NCI-H226 (cell line): ENCODE measurements at places on chromosomes 5 and 9.
A peak's percentile ranks its signal among the peaks of the same experiment; 100 is the strongest.

DNA sequence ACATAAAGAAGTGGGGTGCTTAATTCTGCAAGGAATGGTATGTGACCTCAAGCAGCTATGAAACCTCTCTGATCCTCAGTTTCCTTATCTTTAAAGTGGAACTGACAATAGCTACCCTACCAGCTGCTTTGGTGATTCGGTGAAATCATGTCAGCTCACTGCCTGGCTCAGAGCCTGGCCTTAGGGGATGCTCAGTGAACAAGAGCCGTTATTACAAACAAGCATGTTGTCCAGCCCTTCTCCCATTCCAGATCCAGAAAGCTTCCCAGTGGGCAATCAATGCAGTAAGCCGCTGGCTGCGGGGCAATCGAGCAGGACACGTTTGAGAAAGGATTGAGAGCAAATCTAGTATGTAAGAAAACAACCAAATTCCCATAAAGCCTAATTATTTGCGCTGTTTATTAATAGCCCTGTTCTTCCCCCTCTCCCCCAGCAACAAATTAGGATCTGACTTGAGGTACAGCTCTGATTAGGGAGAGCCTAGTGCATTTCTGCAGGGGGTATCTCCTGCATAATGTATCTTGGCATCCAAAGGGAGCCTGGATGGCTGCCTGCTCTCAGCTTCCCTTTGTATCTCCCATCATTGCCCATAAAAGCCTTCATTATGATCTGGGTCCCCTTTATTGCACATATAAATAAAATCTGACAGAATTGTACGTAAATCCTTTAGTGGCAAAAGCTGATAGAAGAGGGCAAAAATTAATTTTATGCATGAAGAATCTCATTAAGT, 371.4 kb downstream of the TMEM232 start:
- no peak for DNase-seq

- no peak for DNase-seq
These were observed 1046.9 kb upstream of the WWC1 start for GRCh38 chr5:167244583-167244982.

- DNase-seq, result no peak
These were observed 429.7 kb downstream of the CDH10 start for GRCh38 chr5:24215114-24215513.

DNA sequence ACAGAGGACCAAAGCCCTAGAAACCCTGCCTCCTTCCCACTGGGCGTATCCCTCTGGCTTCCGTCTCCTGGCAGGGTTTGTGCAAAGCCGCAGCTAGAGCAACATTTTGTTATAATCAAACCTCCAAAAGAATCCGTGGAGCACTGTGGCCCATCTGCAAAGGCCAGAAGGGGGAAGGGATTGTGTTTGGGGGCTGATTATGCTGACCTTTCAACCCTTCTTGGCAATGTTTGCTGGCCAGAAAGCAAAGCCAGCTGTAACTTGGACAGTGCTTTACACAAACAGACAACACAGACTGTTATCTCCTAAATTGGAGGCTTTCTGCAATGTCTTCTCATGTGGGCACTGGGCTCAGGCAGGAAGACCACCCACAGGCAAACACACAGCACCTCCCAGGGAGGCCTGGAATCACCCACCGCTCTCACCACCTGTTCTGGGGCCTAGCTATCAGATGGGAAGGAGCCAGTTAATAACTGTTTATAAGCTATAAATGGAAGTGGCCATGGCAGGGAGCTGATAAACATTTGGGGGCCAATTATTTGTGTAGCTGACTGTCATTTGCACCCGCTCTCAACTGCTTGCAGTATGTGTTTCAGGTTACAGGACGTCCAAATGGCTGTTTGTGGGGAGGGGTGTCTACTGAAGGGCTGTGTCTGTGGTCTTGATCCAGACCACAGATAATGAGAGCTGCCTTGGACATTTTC, 121.6 kb upstream of the ERCC6L2 start:
- DNase-seq, result no peak

- DNase-seq, result no peak
These were observed 268.0 kb upstream of the MVB12B start for GRCh38 chr9:126058591-126058990.

GRCh38 chr5:52989025-52989780, at the start of gene ITGA2:
TSS of gene ITGA2 (plus strand) at chr5:52989352. CDS start at chr5:52989469, 117 bp downstream.
- peak; percentile 65 for DNase-seq

- DNase-seq, result no peak
These were observed 127.7 kb upstream of the RAD23B start for GRCh38 chr9:107155244-107155817.

DNA sequence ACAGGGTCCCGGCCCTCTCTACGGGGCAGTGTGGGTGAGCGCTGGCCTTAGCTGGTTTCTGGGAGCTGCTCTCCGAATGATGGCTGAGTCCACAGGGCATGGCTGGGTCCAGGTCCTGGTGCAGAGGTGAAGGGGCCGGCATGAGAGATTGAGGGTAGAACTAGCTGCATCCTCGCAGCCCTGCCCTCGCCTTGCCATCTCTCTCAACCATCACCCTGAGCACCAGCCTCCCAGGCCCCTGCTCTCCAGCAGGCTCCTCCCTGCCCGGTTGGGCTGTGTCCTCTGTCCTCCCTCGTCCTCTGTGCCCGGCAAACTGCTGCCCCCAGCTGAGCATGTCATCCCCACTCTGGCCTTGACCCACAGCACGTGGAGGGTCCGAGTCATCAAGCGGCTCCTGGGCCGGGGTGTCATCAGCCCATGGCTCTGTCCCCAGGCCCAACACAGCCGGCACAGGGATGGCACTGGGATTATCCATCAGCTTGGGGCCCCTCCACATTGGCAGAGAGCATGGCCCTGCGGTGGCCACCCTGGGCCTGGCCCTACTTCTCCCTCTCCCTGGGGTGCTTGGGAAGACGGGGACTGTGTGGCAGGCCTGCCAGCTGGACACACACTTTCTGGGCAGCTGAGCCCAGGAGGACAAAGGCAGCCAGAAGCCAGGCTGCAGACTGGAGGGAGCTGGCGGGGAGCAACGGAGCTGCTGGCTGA, 8.4 kb downstream of the FLT4 start:
- no peak for DNase-seq

- DNase-seq, result no peak
These were observed 12.5 kb downstream of the SQSTM1 start for GRCh38 chr5:179833056-179833708.

DNA sequence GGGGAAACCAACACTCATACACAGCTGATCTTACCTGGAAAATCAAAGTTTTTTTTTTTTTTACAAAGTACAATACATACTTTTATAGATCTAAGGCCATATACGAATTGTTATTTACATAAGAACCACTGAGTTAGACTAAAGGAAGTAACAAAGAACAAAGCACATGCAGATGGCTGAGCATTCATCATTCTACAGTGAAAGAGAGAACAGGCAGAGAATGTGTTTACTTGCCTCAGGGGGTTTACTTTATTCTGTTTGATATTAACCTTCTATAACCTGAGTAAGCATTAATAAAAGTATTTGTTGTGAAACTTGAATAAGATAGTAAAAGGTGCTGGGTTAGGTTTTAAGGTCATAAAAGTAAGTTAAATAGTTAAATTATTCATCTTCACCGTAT, 54.7 kb downstream of the SLC38A9 start:
- DNase-seq, result no peak

DNA sequence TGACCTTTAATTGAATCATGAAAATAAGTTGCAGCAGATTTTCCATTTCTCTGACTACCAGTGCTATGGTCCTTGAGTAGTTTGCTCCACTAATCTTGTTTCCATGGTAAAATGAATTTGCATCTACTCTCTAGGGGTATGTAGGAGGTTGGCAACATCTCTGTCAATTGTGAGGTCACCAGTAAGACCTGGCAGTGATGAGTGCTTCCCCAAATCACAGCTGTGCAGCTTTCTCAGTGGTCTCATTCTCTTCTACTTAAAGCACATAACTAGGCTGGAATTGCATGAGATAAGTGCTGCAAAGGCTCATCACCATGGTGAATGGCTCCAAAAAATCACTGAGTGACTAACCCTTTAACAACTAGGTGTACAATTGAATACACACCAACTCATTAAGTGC, 36.3 kb downstream of the ADAMTS19 start:
- no peak for DNase-seq

DNA sequence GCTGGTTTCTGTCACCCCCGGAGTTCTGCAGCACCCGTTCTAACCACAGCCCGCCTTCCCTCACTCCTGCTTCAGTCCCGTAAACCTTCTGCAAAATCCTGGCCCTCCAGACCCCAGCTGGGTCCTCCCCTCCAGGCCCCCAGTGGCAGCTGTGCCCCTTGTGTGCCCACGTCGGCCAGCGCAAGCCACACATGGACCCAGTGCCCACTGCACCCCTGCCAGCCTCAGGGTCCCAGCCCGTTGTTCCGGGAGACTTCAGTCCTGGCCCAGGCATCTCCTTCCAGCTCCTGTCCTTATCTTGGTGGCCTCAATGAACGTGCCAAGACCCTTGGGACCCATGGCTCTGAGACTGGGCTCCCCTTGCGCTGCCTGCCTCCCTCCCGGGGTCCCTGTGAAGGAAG, 43.2 kb downstream of the EXD3 start:
- DNase-seq, result no peak

DNA sequence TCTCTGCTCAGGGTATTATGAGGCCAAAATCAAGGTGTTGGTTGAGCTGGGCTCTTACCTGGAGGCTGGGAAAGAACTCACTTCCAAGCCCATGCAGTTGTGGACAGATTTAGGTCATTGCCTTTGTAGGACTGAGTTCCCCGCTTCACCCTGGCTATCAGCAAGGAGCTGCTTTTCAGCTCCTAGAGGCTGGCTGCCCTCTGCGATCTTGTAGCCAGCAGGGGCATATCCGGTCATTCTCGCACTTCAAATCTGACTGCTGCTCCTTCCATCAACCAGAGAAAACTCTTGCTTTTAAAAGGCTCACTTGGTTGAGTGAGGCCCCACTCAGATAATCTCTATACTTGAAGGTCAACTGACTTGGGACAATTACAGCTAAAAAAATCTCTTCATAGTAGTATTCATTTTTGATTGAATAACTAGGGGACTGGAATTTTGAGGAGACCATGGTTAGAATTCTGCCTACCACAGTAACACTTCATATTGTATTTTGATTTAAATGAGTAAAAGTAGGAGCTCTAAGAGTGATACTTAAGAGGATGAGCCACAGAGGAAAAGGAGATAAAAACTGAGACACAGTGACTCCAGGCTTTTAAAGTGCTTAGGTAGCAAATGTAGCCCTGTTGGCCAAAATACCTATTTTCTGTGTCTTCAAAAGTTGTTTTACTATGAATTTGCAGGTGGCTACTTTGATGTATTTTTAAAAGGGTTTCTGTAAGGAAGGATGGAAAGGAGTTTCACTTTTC, 137.4 kb downstream of the CD180 start:
- DNase-seq, result no peak

- no peak for DNase-seq
These were observed 652 bp upstream of the TMEM161B start for GRCh38 chr5:88269222-88269771.

- DNase-seq, result no peak
These were observed 167.1 kb upstream of the ADRA1B start for GRCh38 chr5:159749146-159749545.

- DNase-seq, result peak; percentile 11
These were observed 1523.9 kb downstream of the MAT2B start for GRCh38 chr5:165029099-165029870.

- DNase-seq, result peak; percentile 51
These were observed 124.7 kb upstream of the TBC1D2 start for GRCh38 chr9:98380065-98380681.

- DNase-seq, result no peak
These were observed 210.3 kb upstream of the TNC start for GRCh38 chr9:115328228-115328627.

DNA sequence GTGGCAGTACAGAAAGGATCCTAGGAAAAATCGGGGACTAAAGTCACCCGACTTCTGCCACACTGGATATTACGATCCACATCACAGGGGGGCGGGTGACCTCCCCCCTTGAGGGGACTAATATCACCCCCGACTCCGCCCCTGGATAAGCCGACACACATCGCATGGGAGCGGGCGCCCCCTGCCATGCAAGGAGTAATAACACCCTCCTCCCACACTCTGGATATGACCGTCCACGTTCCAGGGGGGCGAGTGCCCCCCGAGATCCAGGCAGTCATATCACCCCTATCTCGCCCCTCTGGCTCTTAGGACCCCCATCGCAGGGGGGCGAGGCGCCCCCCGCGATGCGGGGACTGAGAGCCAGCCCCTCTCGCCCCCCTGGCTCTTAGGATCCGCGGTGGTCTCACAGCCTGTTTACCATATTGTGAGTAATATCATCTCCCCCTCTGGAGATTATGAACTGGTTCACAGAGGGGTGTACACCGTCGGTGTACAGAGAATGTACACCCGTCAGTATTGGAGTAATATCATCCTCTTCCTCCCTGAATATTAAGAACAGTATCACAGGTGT, 423.0 kb downstream of the DIRAS2 start:
- no peak for DNase-seq

- no peak for DNase-seq
These were observed 9.2 kb downstream of the SLC6A3 start for GRCh38 chr5:1436036-1436435.

DNA sequence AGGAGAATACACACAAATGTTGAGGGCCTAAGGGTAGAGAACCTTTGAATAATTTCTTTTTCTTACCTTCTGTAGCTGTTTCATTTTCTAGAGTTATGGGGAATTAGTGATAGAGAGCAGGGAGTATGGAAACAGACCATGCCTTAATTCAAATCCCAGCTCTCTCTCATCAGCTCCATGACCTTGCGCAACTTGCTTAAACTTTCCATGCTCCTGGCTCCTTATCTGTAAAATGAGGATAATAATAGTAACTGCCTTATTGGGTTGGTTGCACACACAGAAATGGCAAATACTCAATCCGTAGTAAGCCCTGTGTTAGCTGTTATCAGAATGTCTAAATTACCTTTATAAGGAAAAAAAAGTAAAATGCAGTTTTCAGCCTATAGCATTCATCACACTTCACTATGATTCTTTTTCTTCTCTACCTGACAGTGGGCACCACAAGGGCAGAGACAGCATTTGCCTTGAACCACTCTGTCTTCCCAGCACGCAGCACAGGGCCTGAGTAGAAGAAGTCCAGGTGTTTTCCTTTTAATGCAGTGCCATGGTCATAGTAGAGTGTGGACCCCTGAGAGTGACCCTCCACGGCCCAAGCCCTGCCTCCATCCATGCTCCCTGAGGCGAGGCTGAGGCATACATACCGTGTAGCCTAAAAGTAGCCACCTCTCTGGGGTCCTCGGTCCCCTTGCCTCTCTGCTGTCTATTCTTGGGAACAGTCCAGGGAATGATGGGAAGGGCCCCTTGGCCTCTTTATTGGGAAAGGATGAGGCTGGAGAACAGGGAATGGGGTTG, 17.4 kb downstream of the C5orf15 start:
- DNase-seq, result peak; percentile 12
